ENCODE measurements at places on chromosomes 6 and 20.
A peak's percentile ranks its signal among the peaks of the same experiment; 100 is the strongest.

GRCh38 chr6:44514085-44514484 lies 126.6 kb downstream of the CDC5L start:
- no peak for DNase-seq

DNA sequence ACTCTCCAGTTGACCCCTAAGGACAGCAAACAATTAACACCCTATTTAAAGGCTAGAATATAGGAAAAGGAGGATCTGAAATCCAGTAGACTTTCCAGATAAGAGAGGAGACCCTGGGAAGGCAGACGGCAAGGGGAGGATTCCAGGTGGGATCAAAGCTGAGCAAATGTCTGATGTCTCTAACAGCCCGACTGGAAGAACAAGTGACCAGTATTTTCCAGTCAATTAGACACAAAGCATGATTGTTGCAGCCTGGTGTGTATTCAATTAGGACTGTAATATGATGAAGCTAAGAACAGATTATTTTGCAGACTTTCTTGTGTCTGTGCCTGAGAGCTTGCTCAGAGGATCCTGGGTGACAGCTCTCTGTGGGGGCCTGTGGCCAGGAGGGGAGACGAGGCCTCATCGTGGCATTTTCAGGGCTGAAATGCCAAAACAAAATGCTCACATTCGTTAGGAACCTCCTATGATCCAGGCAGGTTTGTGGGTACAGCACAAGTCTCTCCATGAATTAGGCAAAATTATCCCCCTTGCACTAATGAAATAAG lies 471.8 kb upstream of the AGPAT4 start:
- no peak for DNase-seq

DNA sequence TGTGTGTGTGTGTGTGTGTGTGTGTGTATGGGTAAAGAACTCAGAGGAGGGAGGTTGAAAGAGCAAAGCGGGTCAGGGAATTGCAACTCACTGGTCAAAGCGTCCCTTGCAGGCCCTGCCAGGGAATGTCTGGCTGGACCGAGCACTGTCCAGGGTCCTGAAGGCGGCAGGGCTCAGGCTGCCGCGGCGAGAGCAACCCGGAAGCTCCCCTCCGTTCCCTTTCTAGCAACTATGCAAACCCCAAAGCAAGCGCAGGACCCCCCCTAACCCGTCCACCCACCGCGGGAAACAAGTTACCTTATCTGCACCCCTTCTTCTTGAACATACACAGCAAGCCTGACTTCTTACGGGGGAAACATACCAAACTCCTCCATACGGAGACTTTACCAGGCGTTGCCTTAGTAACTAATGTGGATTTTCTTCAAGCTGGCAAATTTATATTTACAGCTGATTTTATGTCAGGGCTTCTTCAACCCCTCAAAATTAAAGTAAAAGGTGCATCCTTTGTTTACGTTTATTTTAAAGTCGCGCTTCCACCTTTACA lies 538 bp upstream of the GRM1 start:
- no peak for DNase-seq

DNA sequence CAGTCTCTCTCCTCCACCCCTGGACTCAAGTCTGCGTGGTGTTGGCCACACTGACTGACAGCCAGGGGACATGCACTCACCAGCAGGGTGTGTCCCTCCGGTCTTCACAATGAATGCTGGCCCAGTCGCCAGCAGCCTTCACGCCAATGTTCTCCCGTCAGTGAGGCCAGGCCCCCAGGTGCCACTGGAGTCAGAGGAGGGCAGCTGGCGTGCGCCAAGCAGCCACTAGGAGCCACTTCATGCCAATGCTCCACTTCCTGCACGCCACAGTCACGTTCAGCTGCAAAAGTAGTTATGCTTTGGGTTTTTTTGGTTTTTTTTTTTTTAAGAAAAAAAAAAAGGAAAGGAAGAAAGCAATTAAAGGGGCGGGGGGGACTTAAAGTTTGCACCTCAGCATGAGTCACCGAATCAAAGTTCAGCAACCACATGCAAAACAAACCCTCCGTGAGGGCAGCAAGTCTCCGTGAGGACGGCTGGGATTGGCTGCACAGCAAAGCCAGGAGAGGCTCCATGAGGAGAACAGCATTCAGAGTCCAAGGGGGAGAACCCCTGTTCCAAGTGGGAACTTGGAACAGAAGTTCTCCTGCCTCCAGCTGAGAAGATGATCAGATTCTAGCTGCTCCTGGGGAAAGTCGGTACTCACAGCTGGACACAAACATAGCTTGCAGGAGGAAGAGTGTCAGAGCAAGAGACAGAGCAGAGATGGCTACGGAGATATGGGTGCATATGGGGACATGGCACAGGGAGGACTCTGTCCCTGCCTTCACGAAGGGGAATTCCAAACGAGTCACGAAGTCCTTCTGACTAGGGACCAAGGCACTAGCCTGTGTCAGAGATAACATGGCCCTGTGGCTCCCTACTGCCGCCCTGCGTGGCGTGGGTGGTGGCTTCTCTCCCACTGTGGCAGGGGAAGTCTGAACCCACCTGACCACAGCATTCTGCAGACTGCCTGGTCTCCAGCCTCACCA lies at the start of gene ZC3H12D:
Gene ZC3H12D, minus strand, starts transcription at position 282 of the 968 bp plus-strand sequence. CDS start 10,471 bp downstream, outside the sequence.
- peak; percentile 76 for DNase-seq

DNA sequence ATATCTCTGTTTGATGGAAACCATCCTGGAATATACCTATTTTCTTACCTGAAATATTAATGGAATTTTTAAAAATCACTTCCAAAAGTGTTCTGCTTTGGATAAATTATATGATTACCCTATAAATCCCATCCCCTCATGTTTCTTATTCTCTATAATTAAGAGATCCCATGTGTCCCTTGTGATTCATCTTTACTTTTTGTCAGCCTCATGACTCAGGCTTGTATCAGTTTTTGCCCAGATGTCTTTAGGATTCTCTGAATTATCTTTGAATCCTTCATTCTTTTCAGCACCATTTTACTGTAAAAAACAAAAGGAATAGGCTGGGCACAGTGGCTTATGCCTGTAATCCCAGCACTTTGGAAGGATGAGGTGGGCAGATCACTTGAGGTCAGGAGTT lies 804.5 kb upstream of the CITED2 start:
- DNase-seq: no peak

- DNase-seq: no peak
Measured at GRCh38 chr20:16028923-16029322, 544.3 kb downstream of the KIF16B start.

DNA sequence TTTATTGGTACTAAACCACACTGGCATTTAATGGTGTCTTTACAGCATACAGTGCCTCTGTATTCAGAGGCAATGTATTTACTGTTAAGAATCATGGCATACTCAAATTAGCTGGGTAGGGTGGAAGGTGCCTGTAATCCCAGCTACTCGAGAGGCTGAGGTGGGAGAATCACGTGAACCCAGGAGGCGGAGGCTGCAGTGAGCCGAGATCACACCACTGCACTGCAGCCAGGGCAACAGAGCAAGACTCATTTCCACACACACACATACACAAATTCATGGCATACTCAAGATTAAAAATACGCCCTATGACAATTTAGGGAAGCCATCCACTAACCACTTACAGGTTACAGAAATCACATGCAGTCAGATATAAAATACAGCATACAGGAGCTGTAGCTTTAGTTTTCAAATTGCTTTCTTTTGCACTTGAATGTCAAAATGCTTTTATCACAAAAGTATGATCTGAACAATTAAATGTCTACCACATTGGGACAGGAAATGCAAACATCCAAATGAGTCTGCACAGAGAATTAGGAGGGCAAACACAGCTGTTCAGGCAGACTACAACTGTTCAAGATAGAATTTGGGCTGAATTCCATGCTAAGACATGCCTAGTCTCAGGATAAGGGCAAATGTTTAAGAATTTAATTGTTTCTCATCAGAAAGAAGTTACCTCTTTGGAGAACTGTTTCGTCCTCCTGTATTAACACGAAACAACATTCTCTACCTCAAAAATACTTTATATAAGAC lies 36.4 kb downstream of the CSNK2A1 start:
- no peak for DNase-seq

DNA sequence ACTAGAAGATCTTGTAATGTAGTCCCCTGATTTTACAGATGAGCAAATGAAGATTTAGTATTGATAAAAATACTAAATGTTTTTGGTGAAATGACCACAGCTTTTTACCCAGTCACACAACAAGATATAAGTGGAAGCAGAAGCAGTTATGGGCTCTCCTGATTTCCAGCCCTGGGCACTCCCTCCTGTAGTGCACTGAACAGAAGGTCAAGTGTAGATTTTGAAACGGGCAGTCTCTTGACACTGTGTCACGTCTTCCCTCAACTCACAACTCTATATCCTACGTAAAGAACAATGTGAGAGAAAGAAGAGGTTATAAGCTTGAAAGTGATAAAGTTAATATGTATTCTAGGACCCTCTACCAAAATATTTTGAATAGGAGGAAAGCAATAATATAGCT lies 23.3 kb downstream of the TMEM200A start:
- no peak for DNase-seq

GRCh38 chr6:160586374-160586773 lies 77.7 kb downstream of the LPA start:
- no peak for DNase-seq

GRCh38 chr6:85679445-85680123 lies 36.9 kb upstream of the SYNCRIP start:
- DNase-seq: no peak

All from activated T-helper 1 cell treated with anti-CD3 and anti-CD28 coated beads, Interleukin-12 subunit alpha, Interleukin-12 subunit beta, Interleukin-2, Interleukin-4 antibody, amounts not matched to agents 30 ng/mL and 10 ng/mL and 1 ng/mL, durations not matched to agents 14 hours and 24 hours and 36 hours (primary cell).